ENCODE measurements at places on chromosomes 6 and 20.

GRCh38 chr6:7974565-7974937 lies 64.0 kb upstream of the TXNDC5 start:
- no peak for DNase-seq

GRCh38 chr20:58267389-58268215 lies 39.1 kb upstream of the ANKRD60 start:
- DNase-seq, result no peak

DNA sequence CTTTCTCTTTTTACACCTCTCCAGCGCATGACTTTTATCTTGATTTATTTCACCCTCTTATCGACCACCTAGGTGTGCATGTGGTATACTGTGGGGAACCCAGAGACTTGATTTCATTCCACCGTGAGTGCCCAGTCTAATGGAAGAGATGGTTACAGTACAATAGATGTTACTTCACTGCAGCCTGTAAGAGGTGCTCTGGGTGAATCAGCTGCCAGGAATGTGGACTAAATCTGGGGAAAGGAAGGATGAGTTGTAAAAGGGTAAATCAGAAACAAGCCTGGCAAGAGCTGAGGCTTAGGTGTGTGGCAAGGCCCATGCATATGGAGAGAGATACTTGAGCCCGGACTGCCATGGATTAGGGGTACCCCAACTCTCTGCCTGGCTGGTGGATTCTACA lies 7.4 kb downstream of the STK35 start:
- DNase-seq, result no peak

DNA sequence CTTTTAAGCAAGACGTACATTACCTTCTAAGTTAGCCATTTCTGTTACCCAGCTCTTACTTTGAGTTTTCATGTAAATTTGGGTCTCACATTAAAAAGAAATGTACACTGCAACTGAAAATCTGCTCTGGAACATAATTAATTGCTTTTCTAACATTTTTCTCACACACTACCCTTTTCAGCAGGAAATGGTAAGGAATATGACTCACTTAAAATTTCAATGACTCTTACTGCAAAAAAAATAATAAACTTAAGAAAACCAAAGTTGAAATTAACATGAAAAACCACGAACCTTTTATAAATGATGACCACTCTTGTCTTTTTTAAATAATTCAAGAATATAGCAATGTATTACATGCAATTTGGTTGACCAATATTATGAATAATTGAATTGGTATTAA lies 1.3 kb downstream of the CGA start:
- DNase-seq, result no peak

DNA sequence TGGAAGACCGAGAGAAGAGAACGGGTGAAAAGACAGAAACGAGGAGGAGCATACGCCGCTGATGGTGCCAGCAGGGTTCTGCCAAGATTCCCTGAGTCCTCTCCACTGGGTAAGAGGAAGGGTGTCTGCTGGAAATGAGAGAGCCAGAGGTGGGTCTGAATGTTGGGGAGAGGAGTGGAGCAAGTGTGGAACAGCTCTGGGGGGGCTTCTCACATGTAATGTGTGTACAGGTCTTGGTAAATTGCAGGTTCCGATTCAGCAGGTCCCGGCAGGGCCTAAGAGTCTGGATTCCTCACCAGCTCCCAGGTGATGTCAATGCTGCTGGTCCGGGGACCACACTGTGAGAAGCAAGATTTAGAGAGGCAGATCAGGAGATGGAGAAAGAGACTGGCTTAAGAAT lies 1.5 kb upstream of the EBF4 start:
- DNase-seq, result no peak

- DNase-seq, result peak; percentile 36
Observed at GRCh38 chr6:13486679-13487121, 700 bp downstream of the GFOD1 start.

DNA sequence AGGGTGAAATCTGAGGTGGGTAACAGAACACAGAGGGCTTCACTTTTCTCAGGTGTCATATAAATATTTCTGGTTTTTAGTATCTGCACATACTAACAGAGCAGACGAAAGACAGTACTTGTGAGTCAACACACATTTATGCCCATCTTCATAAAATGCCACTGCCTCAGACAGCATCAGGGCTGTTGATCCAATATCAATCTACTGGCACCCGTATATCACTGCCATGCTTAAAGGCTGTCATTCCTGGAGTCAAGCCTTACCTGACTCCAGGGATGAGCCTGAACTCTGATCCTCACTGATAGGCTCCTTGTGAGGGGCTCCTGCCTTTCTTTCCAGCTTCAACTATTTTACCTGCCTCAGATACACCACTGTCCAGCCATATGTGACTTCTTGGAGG lies 595.7 kb downstream of the TFAP2B start:
- DNase-seq, result no peak

DNA sequence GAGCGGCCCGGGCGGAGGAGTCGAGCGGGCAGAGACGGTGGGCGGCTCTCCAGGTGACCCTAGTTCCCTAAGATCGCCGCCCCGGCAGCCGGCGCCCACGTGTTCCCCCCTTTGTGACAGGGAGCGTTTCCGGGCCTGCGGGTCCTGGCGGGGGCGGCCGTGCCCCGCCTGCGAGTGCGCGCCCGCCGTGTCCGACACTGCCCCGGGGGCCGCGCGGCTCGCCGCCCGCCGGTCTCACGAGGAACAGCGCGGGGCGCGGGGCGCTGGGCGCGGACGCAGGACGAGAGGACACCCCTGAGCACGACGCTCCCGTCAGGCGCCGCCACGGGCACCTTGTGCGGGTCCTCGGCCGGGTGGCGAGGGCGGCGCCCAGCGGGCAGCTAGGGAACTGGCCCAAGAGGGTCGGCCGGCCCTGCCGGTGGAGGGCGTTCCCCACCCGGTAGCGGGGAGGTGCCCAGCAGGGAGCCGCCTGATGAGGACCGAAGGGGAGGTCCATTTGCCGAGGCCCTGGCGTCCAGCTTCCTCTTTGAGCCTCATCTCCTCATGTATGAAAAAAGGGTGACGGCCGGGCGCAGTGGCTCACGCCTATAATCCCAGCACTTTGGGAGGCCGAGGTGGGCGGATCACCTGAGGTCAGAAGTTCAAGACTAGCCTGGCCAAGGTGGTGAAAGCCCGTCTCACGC lies at the start of gene VARS1:
Gene VARS1, minus strand, starts transcription at position 137 of the 683 bp plus-strand sequence. CDS start 535 bp downstream, outside the sequence.
- DNase-seq, result peak; percentile 80

GRCh38 chr20:17495826-17496225 lies 35.4 kb downstream of the BFSP1 start:
- DNase-seq, result no peak

- no peak for DNase-seq
Observed at GRCh38 chr6:12456343-12456742, 166.2 kb downstream of the EDN1 start.

- DNase-seq, result no peak
Observed at GRCh38 chr6:64429926-64430325, 794.3 kb downstream of the PHF3 start.

GRCh38 chr6:47934023-47934422 lies 152.2 kb downstream of the OPN5 start:
- DNase-seq, result no peak

GRCh38 chr6:36430351-36430750 lies 12.3 kb downstream of the PXT1 start:
- no peak for DNase-seq

- DNase-seq, result no peak
Observed at GRCh38 chr6:103723438-103724322, 1136.0 kb downstream of the HACE1 start.

DNA sequence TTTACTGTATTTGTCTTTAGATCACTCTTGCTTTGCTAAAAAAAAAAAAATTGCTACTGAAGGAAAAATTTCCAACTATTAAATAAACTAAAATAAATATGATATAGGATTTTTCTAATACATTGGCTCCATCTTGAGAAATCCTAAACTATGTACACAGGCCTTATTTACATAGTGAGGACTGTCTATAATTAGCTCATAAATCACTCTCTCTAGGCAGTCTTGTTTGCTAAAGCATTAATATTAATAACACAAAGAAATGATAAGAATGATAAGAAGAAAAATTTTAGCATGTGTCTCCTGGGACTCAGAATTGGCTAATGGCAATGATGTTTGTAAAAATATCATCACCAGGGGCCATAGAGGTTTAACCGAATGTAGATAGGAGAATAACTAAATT lies 13.3 kb upstream of the CRYBG1 start:
- DNase-seq, result no peak

GRCh38 chr6:91941838-91942237 lies 1355.0 kb upstream of the MAP3K7 start:
- no peak for DNase-seq

- DNase-seq, result no peak
Observed at GRCh38 chr6:36701401-36701991, 3.9 kb downstream of the RAB44 start.

DNA sequence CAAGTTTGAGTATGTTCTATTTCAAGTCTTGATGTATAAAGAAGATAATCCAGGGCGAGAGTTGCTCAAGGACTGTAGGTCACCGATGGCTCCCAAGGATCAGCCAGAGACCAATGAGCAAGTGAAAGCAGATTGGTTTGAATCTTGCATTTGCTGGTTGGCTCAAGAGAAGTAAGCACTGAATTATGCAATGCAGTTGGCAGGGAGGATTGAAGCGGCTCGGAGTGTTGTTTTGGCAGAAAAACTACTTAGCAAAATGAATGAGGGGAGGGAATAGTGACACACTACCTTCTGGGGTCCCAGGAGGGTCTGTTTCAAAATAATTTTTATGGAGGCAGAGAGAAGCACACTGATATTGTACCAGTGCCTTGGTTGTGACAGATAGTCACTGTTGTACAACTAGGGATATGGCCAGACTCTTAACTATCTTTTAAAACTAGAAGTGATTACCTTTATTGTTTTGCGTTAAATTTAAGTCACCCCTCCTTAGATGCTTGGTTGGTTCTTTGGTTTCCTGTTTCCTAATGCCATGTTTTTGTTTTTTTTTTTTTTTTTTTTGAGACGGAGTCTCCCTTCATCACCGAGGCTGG lies 15.7 kb downstream of the SASH1 start:
- DNase-seq, result no peak

DNA sequence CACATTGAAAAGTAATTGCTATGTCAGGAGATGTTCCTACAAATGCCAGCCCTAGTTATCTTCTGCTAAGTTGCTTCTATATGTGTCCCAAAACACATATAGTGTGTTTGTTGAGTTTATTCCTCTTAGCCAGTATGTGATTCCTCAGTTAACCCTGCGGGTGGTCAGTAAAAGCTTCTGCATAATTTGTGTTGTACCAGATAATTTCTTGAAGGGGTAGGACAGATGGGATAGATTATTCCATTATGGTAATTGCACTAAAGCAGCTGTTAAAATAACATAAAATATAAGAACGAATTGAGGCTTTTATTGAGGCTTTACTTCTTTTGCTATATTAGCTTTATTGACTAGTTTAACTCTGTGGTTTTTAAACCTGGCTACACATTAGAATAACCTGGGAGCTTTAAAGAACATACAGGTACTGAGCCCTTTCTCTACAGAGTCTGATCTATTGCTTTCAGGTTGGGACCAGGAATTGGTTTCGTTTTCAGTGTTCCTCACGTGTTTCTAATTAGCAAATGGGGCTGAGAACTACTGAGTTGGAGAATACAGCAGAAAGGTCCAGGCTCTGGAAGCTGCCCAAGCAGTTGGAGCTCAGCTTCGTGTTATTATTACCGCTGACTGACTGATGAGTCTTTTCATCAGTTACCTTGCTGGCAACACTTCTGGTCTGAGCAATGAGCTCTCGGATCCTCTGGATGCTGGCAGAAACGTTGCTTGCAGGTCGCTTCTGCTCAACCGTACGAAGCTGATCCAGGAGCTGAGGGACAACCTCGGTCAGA lies 56.9 kb downstream of the FAM229B start:
- DNase-seq, result no peak

GRCh38 chr20:20606050-20606449 lies 106.4 kb downstream of the RALGAPA2 start:
- no peak for DNase-seq

- DNase-seq, result no peak
Observed at GRCh38 chr20:50491926-50492634, 18.1 kb upstream of the PTPN1 start.

GRCh38 chr6:53986721-53987521 lies 124.3 kb upstream of the MLIP start:
- no peak for DNase-seq

DNA sequence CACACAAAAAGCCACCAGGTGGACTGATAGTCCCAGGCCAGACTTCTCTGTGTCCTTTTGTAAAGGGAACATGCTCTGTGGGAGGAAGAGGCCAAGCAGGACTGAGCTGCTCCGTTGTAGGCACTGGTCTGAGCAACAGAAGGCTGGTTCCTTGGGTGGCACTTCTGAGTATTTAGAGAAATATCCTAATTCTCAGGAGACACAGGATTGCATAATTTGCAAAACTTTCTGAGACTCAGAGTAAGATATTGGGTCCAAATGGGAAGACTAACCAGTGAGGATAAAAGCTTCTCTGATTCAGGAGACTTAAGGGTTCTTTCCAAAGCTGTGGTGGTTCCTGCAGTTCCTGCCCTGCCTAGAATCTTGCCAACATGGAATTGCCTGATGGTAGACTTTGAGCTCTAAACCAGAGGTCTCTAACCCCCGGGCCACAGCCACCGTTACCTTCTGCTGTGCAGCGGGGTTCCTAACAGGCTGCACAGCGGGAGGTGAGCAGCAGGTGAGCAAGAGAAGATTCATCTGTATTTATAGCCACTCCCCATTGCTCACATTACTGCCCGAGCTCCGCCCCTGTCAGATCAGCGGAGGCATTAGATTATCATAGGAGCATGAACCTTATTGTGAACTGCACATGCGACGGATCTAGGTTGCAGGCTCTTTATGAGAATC lies 107.0 kb downstream of the OLIG3 start:
- DNase-seq, result no peak

DNA sequence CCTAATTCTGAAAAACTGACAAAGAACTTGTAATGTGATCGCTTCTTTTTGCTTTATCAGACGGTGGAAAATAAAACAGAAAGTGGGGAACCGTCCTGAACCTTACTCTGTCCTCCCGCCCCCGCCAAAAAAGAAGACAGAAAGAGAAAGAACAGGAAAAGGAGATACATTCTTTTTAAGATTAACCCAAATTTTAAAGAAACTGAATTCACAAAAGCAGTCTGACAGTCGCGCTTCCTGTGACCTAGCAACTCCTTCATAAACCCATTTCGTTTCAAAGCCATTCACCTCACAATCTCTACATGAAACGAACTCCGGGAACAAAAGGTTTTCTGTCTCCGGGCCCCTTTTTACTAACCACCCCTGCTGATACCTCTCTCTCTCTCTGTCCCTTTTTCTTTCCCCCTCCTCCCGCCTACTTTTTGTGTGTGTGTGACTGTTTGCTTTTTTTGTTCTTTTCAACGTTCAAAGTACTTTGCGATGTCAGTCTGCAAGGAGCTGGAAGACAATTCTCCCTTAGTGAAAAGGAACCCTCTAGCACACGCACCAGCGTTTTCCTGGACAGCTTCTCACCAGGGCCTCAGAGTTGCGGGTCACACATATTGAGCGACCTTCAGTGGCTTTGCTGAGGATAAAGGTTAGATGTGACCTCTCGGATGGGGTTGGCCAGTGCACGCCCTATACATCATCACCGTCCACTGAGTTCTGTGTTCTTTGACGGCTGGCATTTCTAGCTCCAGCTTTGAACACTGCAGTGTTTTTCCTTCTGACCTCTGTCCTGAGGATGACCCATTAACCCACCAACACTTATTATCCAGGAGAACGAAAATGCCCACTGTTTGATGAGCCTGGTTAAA lies 530 bp upstream of the NEDD9 start:
- DNase-seq, result no peak

- no peak for DNase-seq
Observed at GRCh38 chr6:88491266-88491880, 325.2 kb upstream of the CNR1 start.

Measured in activated CD4-positive, alpha-beta T cell treated with anti-CD3 and anti-CD28 coated beads, Interleukin-2, amount 50 U/mL, for 1 hour (primary cell).